Esophagus squamous epithelium (tissue), 5 donors: ENCODE measurements at places on chromosomes 7 and 10.

DNA sequence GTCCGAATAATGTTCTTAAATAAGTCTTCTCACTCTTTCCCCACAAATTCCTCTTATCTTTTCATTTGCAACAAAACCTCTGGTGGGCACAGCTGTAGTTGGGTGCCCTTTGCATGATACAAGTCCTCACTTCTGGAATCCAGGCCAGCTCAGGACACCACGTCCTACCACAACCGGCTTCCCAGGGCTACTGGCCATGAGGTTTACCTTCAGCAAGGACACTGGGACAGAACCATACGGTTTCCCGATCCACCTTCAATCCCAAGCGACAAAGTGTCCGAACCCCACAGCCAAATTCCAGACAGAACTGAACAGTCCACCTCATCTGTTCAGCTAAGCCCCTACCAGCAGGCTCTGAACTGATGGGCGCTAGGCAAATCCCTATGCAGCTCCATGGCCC is 174.6 kb downstream of the FAM107B start:
- no peak for DNase-seq
- peaks cover 35% of the 10 kb centered on the region for H3K4me1 ChIP-seq
- no peak overlapping the region for H3K27ac ChIP-seq
- H3K4me3 ChIP-seq: no peak overlapping the region
- no peaks in the 10 kb centered on the region for H3K27me3 ChIP-seq

- no peak for DNase-seq
- no peak overlapping the region for H3K4me3 ChIP-seq
- no peaks in the 10 kb centered on the region for H3K36me3 ChIP-seq
- H3K27ac ChIP-seq: peak overlapping the region; percentile 63
Observed at GRCh38 chr10:30188101-30188500, 128.7 kb upstream of the JCAD start.

- H3K4me3 ChIP-seq: no peak overlapping the region
- H3K27ac ChIP-seq: no peak overlapping the region
- H3K27me3 ChIP-seq: no peaks in the 10 kb centered on the region
- no peaks in the 10 kb centered on the region for H3K36me3 ChIP-seq
Observed at GRCh38 chr7:155676052-155676451, 31.6 kb downstream of the RBM33 start.

DNA sequence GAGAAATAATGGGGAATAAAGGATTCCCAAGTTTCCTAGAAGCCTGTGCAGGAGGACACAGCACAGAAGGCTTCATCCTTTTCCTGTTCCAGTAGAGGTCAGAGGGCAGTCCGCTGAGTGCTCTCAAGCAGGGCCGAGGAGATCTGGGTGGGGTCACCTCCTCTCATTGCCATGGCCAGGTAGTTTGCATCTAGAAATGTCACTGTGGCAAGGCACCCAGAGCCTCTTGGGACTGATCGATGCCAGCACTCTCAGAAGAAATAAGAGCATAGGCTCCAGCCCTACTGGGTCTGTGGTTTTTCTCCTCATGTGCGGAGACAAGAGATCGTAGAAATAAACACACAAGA is 7.9 kb downstream of the NUB1 start:
- peak overlapping the region; percentile 59 for H3K4me3 ChIP-seq
- DNase-seq: no peak
- peaks cover 9% of the 10 kb centered on the region for H3K36me3 ChIP-seq
- peak overlapping the region; percentile 66 for H3K27ac ChIP-seq
- peaks cover 7% of the 10 kb centered on the region for H3K4me1 ChIP-seq
